ENCODE measurements at places on chromosomes 6 and 20.

- no peak for DNase-seq
These were observed 193.2 kb downstream of the TBC1D7 start for GRCh38 chr6:13135152-13135551.

- DNase-seq = no peak
These were observed 21.8 kb upstream of the IRF4 start for GRCh38 chr6:369559-370431.

DNA sequence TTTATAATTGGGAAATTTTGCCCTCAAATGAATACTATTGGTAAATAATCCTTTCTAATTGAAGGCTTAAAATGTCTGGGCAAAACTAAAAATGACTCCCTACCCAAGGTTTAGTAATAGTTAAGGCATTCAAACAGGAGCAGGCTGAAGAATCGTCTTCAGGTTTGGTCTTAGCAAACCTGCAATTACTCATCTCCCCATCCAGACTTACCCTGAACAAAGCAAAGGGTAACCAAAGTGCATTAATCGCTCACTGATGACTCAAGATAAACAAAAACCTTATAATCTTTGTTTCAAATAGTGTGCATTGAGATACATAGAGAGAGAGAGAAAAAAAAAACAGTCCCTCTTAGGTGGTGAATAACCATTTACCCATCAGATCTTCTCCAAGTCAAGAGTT lies 225.5 kb downstream of the BMP2 start:
- peak; percentile 87 for DNase-seq

DNA sequence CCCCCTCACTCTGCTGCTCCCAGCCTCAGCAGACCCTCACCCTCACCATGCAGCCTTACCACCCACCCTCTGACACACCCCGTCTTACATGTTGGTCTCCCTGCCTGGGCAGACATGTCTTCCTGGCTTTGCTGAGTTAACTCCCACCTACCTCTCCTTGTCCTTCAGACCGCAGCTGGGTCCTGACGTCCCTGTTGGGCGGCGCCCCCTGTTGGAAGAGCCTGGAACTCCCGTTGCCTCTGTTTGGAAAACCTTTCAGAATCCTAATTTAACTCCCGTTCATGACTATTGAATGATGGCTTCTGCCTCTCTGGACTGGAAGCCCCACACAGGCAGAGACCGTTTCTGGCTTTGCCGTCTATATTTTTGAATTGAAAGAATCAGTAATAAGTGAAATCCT lies 245.1 kb downstream of the MYLK4 start:
- no peak for DNase-seq

DNA sequence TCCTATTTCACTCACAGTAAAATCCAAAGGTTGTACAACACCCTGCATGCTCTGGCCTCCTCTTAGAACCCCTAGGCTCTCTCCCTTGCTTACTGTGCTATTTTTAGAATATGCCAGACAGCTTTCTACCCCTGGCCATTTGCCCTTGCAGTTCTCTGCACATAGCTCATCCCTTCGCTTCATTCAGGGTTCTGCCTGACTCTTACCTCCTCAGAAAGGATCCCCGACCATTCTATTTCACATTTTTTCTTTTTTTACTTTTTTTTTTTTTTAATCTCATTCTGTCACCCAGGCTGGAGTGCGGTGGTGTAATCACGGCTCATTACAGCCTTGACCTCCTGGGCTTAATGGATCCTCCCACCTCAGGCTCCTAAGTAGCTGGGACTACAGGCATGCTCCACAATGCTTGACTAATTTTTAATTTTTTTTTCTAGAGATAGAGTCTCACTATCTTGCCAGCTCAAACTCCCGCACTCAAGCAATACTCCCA lies 33.6 kb downstream of the COMMD7 start:
- no peak for DNase-seq

GRCh38 chr6:34300332-34300751 lies 51.5 kb upstream of the SMIM29 start:
- no peak for DNase-seq

DNA sequence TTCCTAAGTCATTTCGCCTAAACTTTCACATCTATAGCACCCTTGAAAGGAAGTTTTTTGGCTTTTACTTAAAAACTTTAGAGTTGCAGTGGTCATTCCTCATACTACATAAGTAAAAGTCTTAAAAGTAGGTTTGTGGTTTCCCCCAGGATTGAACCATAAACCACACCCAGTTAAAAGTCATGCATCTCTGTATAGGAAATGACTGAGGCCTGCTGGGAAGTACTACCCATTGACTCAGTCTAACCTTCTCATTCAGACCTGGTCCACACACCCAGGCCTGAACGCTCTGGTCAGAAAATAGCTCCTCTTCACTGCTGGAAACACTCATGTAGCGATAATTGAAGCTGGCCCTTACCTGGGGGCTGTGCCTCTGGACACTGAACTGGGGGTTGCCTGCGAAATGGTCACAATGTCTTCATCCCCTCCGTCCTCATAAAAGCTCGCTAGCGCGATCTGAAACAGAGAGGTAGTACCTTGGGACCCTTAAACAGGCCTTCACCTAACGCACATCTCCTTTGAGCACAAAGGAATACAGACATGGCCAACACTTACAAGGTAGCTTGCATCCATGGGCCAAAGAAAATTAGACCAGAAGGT lies 2.6 kb downstream of the NSFL1C start:
- no peak for DNase-seq

DNA sequence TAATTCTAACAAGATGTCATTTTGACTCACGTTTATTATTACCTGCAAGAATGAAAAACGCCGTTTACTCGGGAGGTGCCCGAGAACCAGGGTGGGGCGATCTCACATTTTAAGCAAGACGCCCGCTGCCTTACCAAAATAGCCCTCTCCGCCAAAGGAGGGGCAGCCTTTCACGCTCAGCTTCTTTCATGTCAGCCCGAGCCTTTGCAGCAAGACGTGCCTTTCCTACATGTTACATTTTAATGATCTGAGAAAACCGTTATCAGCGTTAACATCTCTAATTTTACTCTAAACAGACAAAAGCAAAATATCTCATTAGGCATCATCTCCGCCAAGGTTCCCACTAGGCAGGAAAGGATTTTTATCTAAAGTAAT lies 2.0 kb downstream of the BACH2 start:
- no peak for DNase-seq

DNA sequence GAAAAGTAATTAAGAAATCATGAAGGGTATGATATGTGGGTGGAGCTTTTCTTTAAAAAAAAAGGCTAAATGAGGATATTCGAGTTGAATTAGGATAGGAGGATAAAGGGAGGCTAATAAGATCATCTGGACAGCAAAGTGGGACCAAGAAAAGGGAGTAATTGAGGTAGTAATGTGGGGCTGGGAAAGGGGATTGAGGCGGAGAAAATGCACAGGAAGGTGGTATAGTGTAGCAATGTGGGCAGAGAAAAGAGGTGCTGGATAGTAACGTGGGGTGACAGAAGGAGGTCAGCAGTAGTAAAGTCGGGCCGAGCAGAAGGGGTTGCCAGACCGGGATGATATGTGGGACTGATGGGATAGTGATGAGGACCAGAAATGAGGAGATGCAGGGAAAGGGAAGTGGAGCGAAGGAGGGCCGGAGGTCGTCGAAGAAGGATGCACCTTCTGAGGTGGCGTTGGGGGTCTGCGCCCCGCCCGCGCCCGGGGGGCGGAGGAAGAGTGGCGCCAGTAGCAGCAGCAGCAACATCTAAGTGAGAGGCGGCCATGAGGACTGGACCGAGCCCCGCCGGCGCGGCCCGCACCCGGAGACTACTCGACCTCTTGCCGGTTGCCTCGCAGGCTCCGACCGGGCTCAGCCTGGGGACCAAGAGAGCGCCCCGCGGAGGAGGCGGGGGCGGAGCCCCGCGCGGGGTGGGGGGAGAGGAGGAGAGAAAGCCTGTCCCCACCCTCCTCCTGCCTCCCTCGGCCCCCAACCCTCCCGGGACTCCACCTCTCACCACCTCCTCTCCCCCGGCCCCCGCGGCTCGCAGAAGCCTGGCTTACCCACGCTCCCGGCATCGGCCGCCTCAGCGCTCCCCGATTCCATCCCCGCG lies 887 bp downstream of the GABBR1 start:
- DNase-seq = no peak

GRCh38 chr6:82891076-82891475 lies 174.6 kb downstream of the UBE3D start:
- DNase-seq = no peak

DNA sequence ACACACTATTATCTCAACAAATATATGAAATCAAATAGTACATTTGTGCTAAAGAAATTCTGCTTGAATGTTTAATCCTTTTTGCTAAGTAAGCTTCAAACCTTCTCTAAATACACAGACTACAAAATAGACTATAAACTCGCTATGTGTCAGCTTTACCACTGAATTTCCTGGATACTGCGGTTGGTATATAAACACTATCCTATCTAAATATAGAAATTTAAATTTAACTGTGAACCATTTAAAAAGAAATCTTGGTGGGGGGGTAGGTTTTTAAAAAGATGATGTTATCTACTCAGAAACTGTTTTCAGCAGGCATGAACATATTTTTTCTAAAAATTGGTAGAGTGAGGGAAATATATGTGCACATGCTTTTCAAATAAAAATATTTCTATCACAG lies 306.5 kb upstream of the RUNX2 start:
- no peak for DNase-seq

GRCh38 chr20:53191957-53192356 lies 219.8 kb downstream of the TSHZ2 start:
- no peak for DNase-seq

DNA sequence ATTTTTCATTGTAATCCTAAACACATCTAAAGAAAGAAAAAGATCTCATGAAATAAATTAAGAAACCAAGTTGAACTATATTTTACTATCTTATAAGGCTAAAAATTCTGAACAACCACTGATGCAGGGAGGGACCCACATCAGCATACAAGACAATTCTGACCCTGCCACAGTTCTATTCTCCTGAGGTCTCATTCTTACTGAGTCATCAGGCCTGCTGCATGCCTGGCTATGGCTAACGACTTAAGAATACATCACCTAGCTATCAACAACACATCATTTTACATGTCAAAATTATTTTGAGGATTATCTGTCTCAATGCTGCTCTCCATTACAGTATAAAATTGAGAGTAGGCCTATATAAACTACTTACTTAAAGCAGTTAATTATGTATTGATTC lies 52.9 kb downstream of the FBXL4 start:
- no peak for DNase-seq

DNA sequence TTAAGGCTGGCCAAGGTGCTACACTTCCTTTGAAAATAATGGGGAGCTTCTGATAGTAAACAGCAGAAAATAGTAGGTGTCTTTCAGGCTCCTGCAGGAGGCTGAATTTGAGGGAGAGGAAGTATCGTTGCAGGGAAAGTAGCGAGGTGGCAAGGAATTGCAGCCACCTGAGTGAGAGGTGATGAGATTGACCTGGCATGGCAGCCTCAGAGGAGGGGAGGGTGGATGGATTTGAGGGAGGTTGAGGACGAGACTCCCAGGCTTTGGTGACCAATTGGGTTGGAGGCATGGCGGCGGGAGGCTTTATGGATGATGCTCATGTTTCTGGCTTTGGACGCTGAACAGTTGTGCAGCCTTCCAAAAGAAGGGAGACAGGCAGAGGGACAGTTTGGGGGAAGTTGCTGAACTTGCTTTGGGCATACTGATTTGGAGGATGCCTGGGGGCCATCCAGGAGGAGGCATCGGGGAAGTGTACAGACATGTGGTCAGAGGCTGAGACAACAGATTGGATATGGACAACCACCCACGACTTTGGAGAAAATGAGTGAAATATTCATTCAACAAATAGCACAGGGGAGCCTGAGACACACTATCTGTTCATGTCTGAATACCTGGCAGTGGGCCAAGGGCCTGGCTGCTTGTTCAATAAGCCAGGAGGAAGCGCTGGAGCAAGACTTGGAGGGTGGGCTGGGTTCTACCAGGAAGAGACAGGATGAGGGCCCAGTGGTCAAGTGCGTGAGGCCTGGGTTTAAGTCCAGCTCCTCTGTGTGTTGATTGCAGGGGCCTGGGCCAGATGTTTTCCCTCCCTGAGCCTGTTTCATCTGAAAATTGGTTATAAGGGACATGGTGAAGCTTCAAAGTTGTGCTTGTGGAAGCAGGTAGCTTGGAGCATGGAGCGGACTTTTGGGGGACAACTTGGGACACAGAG lies 113.2 kb downstream of the CEBPB start:
- DNase-seq = no peak

DNA sequence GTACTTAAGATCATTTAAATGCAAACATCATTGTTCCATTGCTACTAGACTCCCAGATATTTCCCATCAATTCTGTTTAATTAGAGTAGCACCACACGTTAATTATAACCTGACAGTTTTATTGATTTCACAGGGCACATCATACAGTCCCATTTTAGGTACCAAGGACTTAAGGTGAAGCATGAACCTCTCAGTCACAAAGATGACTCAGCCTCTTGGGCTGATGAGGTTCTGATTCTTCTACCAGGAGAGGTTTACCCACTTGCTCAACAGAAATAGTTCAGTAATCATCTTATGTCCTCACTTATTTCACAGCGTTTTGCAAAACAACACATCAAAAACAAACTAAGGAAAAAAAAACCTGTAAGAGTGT lies 98.5 kb downstream of the HIVEP2 start:
- DNase-seq = no peak

DNA sequence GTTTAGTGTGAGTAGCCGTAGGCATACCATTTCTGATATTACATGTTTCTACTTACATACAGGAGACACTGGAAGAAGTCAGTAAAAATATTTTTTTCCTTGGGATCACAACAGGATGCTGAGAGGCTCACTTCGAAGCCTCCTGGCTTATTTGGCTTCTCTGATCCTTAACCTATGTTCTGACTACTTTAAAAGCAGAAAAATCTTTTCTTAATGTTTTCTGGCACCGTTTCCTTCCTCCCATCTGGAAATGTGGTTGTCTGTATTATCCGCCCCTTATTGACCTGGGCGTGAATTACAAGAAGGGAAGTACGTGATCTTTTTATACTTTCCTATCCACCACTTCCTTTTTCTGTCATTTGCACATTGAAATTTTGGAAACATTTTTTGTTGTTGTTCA lies 379.6 kb downstream of the COL12A1 start:
- DNase-seq = no peak

DNA sequence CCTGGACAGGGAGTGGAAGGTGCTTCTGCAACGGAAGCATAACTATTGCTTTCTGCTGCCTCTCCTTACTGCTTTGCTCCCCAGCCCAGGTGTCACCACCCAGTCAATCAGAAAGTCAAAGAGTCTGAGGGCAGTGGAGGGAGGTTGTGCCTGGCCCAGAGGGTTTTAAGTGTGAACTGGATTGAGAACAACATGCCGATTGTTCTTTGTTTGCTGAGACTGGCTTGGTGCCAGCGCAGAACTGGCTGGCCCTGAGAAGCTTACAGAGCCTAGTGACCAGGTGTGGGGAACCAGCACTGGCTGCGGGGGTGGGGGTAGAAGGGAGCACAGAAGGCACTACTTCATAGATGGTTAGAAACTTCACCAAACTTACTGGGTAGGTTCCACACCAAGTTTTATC lies 31.1 kb upstream of the ENPP4 start:
- no peak for DNase-seq

DNA sequence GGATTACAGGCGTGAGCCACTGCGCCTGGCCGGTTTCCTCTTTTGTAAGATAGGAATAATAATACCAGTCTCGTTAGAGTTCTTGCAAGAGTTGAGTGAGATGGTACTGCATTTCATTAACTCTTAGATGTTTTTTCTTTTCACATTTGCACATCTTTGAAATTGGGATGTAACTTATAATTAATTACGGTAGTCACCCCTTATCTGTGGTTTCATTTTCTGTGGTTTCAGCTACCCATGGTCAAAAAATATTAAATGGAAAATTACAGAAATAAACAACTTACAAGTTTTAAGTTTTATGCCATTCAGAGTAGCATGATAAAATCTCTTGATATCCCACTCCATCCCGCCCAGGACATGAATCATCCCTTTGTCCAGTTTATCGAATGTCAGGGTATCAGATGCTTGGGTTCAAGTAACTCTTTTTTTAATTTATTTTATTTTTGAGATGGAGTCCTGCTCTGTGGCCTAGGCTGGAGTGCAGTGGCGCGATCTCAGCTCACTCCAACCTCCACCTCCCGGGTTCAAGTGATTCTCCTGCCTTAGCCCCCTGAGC lies 15.4 kb downstream of the PTK7 start:
- no peak for DNase-seq

Data from non-pigmented ciliary epithelial cell (primary cell).